Left renal cortex interstitium (tissue), 4 donors: ENCODE measurements at places on chromosomes 13 and 19.

DNA sequence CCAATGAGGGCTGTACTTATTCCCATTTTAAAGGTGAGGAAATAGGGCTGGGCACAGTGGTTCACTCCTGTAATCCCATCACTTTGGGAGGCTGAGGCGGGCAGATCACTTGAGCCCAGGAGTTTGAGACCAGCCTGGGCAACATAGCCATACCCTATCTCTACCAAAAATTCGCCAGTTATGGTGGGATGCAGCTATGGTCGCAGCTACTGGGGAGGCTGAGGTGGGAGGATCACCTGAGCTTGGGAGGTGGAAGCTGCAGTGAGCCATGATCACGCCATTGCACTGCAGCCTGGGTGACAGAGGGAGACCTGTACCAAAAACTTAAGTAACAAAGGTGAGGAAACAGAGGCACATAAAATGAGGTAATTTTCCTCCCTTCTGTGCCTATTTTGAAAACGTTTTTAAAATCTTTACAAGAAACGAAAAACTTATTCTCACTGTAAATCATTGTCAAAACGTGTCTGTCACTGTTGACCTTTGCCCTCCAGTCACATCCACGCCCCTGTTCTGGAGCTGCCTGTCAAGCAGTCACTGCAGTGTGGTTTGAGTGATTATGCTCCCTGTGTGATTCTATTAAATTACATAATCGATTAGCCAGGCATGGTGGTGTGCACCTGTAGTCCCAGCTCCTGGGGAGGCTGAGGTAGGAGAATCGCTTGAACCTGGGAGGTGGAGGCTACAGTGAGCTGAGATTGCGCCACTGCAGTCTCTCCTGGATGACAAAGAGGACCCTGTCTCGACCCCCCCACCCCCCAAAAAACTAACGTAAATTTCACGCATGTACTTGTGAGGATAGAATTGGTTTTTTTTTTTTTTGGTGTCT lies 12.5 kb downstream of the NOP53 start:
- no peak for DNase-seq

DNA sequence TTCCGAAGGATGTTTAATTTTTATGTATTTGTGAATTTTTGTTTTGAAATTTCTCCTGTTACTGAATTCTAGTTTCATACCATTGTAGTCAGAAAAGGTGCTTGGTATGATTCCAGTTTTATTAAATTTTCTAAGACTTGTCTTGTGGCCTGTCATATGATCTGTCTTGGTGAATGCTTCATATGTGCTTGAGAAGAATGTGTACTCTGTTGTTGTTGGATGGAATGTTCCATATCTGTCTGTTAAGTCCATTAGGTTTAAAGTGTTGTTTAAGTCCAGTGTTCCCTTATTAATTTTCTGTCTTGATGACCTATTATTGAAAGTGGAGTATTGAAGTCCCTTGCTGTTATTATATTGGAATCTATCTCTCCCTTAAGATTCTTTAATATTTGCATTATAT lies 273.9 kb downstream of the ATP8A2 start:
- DNase-seq: no peak

GRCh38 chr19:871446-872265 lies 12.2 kb downstream of the CFD start:
- no peak for DNase-seq

DNA sequence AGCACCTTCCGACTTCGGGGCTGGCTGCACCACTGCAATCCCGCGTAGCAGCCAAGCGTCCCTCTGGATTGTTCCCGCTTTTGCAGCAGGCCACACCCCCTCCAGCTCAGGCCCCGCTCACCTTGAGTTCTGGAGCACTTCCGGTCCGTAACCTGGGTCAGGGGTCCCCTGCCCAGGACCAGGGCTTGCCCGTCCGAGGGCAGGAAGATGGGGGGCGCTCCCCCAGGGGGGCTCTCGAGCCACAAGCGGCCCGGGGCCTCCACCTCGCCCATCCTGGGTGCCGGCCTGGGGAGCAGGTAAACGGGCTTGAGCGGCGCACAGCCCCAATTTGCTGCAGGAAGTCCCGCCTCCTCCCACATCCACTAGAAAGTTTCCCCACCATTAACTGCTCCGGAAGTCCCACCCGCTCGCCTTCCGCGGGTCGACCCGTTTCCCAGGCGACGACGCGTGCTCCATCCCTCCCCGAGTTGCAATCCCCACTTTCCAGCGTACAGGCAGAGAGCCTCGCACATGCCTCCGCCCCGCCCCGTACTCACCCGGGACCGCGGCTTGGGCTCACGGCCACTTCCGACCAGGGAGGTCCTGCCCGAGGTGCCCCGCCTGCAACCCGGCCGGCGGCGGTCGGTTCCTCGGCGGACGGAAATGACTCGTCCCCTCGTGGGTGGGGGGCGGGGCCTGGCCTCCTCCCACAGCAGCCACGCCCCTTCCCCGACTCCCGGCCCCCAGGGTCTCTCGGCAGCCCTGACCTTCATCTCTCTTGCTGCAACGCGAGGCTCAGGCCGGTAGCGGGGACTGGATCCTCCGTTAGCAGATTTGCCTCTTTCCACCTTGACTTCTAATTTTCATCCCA lies at the start of gene PNKP:
PNKP (minus strand) TSS at position 644 of the 850 bp plus-strand sequence; CDS start at position 272, 372 bp downstream.
- peak; percentile 88 for DNase-seq

DNA sequence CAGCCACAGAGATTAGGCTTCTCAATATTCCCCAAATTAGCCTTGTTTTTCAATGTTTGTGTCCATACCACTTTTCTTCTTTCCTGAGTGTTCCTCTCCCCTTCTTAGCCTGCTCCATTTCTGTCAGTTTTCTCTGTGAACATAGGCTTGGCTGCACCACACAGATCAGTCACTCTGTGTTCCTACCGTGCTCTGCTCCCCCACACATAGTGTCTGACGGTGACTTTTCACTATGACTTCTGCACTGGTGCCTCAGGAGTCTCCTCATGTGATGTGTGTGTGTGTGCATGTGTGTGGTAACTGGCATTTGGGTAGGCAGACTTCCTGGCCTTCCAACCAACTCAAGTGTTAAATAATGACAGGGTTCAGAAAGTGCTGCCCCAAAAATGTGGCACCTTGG lies 47.9 kb upstream of the MYCBP2 start:
- no peak for DNase-seq

DNA sequence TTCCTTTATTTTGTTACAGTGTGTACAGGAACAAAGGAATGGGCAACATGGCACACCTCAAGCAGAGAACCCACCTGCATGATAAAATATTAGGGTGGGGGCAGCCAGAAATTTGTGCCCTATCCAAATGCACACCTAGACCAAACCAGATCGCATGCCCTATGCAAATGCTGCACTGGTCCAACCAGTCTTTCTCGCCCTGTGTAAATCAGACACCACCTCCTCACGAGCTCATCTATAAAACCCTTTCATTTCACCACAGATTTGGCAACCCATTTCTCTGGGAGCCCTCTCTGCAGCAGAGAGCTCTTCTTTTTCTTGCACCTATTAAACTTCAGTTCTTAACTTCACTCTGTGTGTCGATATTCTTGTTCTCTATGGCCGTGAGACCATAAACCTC lies 1559.2 kb downstream of the SLITRK1 start:
- no peak for DNase-seq

- no peak for DNase-seq
Measured at GRCh38 chr13:41107584-41108014, 25.0 kb downstream of the KBTBD6 start.

GRCh38 chr19:30792561-30793505 lies 420.6 kb downstream of the ZNF536 start:
- DNase-seq: no peak

DNA sequence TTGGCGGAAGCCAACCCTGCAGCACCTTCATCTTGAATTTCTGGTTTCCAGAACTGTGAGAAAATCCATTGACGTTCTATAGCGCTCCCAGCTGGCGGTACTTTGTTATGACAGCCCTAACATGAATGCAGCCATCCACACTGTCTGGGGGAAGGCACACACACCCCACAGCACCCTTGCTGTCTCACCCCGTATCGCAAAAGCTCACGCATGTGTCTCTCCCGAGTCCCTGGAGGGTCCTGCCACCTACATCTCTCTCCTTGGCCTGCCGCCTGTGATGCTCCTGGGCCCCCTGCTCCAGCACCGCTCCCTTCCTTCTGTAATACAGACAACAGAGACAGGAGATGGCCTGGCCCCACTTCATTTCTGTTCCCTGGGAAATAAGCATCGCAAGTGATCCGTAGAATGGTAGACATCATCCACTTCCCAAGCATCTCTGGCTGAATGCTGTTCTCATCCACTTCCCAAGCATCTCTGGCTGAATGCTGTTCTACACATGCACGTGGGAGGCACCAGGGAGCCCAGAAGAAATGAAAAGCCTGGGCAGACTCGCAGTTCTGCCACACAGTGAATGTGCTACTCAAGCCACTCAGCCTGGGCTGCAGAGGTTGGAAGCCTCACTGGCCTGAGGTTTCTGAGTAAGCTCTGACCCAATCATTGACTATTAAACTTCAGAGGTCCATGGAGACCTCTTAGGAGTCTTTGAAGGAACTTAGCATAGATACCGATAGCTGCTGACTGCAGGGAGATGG lies 29.6 kb downstream of the EPN1 start:
- no peak for DNase-seq

- DNase-seq: peak; percentile 12
Measured at GRCh38 chr19:28843761-28844492, 369.0 kb downstream of the UQCRFS1 start.

DNA sequence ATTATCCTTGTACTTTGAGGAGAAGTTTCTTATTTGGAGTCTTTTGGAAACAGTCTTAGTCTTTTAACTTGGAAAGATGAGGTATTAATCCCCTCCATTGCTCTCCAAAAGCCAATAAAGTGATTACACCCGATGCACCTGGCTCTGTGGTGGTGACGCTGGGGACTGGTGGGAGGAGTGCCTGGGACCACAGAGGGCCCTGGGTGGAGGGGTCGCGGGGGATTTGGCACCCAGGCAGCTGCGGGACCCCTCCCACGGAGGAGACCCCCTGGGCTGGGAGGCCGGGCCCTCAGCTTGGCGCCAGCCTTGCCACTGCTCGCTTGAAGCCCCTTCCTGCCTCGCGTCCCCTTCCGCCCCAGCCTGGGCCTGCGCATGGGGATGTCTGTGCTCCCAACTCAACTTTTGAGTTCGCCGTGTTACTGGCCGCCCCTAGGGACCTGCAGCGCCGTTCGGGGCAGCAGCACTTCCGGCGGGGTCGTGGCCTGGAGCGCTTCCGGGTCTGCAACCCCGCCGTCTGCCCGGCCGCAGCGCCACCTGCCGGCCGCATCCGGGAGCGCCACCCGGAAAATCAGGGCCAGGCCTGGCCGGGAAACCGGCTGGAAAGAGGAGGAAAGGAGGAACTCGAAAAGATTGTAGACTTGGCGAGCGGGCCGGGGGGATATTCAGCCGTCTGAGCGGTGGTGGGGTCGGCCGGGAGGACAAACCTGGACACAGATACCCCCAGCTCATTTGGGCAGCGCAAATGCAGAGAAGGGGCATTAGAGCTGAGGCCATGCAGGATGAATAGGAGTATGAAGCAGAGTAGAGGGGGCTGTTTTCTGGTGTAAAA lies 8.4 kb downstream of the PEAK3 start:
- no peak for DNase-seq

DNA sequence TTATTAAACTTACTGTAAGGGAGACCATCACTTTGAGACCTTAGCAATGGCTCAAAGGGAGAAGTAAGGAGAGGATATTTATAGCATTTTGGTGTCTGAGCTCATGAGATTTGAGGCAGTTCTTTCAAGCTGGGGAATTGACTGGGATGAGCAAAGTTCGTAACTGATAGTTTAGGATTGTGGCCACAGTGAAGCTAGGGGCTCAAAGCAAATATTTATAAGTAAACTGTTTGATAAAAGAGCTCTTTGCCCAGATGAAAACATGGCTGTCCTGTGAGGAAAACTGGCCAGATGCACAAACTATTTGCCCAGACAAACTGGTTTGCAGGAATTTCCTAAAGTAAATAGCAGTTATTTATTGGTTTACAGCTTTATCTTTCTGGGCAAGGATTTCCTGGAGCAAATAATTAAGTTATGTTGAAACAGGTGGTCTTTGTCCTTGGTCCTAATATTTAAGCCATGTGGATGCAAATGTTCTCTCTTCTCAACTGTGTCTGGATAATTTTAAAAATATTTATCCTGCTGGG lies 59.7 kb upstream of the TMTC4 start:
- DNase-seq: no peak

DNA sequence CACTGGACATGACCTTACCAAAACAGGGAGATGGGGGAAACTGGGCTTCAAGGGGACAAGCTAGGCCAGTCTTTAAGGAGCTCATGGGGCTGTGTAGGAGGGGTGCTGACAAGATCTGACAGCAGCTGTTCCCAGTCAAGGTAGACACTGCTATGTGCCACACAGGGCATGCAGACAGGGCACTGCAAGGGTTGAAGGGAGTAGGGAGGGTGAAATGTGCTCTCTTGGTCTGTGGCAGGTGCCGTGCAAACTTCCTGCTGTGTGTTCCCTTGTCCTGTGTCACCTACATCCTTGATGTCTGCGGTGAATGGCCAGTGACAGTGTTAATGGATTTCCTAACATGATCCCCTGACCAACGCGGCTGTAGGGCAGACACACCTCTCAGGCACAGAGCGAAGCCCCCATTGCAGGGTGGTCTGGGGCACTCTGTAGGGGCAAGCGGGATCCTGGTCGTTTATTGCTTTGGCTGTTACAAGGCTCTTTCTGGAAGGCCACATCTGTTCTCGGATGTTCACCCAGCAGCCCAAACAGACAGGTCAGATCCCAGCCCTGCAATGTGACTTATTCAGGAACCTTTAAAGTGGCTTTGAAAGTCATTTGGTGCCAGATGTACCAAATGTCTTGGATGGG lies 199.5 kb upstream of the ZNF536 start:
- no peak for DNase-seq

DNA sequence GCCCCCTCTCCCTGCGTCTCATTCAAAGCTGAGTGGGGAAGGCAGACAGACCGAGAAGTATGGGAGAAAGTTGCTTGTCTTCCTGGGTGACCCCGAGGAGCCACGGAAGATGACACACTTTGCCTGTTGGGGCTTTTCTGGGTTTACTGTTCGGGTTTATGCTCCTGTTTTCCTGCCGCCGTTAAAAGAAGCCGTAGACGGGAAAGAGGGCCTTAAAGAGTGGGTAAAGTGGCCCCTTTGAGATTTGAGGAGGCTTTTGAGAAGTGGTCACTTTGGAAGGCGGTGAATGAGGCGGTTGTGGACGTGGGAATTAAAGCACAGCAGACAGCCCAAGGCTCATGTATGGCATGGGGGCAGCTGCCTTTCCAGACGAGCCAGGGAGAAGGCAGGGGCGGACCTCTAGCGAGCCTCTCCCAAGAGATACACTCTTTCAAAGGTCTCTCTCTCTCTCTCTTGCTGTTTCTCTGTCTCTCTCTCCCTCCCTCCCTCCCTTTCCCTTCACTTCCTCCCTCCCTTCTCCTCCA lies 493 bp upstream of the LHFPL6 start:
- DNase-seq: no peak

- DNase-seq: no peak
Measured at GRCh38 chr19:41882568-41883462, at the start of gene ARHGEF1. TSS of gene ARHGEF1 (plus strand) at chr19:41883184. CDS start at chr19:41888083, 4,899 bp downstream.

GRCh38 chr13:67045357-67045756 lies 184.8 kb downstream of the PCDH9 start:
- no peak for DNase-seq

GRCh38 chr13:37014609-37015008 lies 14.0 kb downstream of the EXOSC8 start:
- no peak for DNase-seq

GRCh38 chr13:113651511-113652403 lies 6.2 kb downstream of the ATP4B start:
- no peak for DNase-seq

- no peak for DNase-seq
Measured at GRCh38 chr19:48963371-48964204, 1.5 kb upstream of the FTL start.

- DNase-seq: no peak
Measured at GRCh38 chr13:94387047-94387446, 92.4 kb downstream of the DCT start.

- no peak for DNase-seq
Measured at GRCh38 chr13:48411841-48412531, 927 bp downstream of the LPAR6 start.
